Left ventricle myocardium inferior (tissue), 1 donor: ENCODE measurements at places on chromosomes 16 and 17.

DNA sequence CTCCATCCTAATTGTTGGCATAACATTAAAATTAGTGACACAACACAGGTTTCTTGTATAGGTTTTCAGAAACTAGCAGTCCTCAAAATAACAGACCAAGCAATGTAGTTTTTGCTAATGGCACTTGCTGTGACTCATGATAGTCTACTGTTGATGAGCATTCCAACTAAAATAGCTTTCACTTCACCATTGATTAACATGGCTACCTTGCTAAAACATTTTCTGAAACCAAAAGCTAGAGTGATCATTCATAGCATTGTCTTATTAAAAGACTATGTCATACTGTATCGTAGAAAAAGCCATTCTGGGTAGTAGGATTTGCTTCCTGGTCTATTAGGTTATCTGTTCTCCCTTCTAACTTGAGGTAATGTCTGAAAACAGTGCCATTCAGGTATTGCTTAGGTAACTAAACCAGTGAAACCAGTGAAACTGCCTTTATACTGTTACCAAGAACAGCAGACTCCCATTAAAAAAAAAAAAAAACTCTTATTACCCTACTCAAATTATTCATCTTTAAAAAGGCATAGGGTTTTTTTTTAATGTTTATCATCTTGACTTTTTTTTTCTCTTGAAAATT lies 2.5 kb upstream of the CLTC start:
- peaks cover 45% of the 10 kb centered on the region for H3K4me1 ChIP-seq
- H3K4me3 ChIP-seq = no peak overlapping the region
- H3K27ac ChIP-seq = peak overlapping the region; percentile 11
- no peaks in the 10 kb centered on the region for H3K36me3 ChIP-seq
- no peaks in the 10 kb centered on the region for H3K27me3 ChIP-seq
- no peak for DNase-seq

GRCh38 chr16:79089735-79090284 lies 510.7 kb downstream of the MAF start:
- peak overlapping the region; percentile 25 for H3K4me3 ChIP-seq
- no peak overlapping the region for H3K27ac ChIP-seq
- no peaks in the 10 kb centered on the region for H3K27me3 ChIP-seq
- H3K36me3 ChIP-seq = no peaks in the 10 kb centered on the region
- no peaks in the 10 kb centered on the region for H3K4me1 ChIP-seq

DNA sequence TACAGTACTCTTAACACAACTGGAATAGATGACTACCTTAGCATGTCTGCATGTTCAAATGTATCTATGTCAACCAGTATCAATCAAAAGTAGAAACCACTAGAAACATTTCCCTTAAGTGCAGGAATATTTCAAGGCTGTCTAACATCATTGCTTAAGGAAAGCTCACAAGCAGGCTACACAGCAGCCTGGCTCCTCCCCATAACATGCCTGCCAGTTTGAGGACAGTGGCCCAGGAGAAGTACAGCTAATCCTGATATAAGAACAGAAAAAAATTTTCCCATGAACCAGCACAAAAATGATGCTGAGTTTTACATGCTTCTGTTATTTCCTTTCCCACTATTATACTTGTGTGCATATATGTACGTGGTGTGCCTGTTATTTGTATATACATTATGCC lies 175.1 kb downstream of the MYO1D start:
- no peak for DNase-seq
- no peak overlapping the region for H3K27ac ChIP-seq
- H3K4me3 ChIP-seq = no peak overlapping the region
- no peaks in the 10 kb centered on the region for H3K27me3 ChIP-seq

- H3K4me1 ChIP-seq = peaks cover 60% of the 10 kb centered on the region
- no peaks in the 10 kb centered on the region for H3K36me3 ChIP-seq
- H3K4me3 ChIP-seq = no peak overlapping the region
- no peaks in the 10 kb centered on the region for H3K27me3 ChIP-seq
Measured at GRCh38 chr17:67431249-67432015, 54.4 kb downstream of the PITPNC1 start.

- H3K36me3 ChIP-seq = no peaks in the 10 kb centered on the region
- peaks cover 31% of the 10 kb centered on the region for H3K4me1 ChIP-seq
- H3K27ac ChIP-seq = peak overlapping the region; percentile 84
- DNase-seq = no peak
- H3K4me3 ChIP-seq = no peak overlapping the region
- H3K27me3 ChIP-seq = no peaks in the 10 kb centered on the region
Measured at GRCh38 chr16:82280867-82281266, 110.8 kb upstream of the MPHOSPH6 start.

GRCh38 chr17:41544491-41544892 lies 16.4 kb upstream of the KRT19 start:
- no peak overlapping the region for H3K27ac ChIP-seq
- H3K4me1 ChIP-seq = peaks cover 17% of the 10 kb centered on the region
- no peak overlapping the region for H3K4me3 ChIP-seq
- no peaks in the 10 kb centered on the region for H3K36me3 ChIP-seq
- H3K27me3 ChIP-seq = peaks cover 80% of the 10 kb centered on the region

DNA sequence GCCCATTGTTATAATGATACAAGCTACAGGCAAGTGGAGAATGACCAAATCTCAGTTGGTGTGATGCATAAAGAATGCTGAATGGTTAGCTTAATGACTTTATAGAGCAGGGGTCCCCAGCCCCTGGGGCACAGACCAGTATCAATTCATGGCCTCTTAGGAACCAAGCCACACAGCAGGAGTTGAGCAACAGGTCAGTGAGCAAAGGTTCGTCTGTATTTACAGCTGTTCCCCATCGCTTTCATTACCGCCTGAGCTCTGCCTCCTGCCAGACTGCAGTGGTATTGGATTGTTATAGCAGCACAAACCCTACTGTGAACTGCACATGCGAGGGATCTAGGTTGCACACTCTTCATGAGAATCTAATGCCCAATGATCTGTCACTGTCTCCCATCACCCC lies 114.0 kb upstream of the ZFHX3 start:
- no peaks in the 10 kb centered on the region for H3K27me3 ChIP-seq
- H3K4me3 ChIP-seq = no peak overlapping the region
- H3K36me3 ChIP-seq = no peaks in the 10 kb centered on the region
- no peak overlapping the region for H3K27ac ChIP-seq

GRCh38 chr16:89863741-89864526 lies 9.5 kb upstream of the TCF25 start:
- no peaks in the 10 kb centered on the region for H3K36me3 ChIP-seq
- H3K27ac ChIP-seq = peak overlapping the region; percentile 83
- DNase-seq = peak; percentile 36
- H3K4me1 ChIP-seq = peaks cover 24% of the 10 kb centered on the region
- no peaks in the 10 kb centered on the region for H3K27me3 ChIP-seq

DNA sequence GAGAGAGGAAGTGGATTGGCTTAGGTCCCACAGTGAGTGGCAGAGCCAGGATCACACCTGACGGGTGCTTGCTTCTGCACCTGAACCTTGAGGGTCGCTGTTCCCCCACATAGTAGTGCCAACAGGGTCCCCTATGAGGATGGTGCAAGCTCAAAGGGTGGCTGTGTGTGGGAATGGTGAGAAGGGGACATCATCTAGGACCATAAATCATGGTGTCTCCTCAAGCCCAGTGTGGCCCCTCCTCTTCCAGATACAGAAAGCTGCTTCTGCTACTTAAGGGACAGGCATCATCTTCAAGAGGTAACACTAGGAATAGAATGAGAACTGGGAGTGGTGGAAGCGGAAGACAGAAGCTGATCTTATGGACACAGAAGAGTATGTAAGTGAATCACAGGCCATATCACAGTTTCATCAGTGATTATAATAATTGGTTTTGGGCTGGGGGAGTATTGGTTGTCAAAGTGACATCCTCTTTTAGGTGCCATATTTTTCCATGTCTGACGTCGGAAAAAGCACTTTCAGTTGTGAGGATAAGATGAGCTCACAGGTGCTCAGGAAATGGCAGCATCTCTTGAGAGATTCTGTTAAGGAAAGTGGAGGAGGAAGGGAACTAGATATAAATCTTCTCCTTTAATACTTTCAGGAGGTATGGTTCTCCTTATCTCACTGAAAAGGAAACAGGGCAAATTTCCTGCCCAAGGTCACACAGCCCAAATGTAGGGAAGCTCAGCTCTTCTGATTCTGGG lies 83.2 kb upstream of the HNF1B start:
- no peak overlapping the region for H3K4me3 ChIP-seq
- no peaks in the 10 kb centered on the region for H3K36me3 ChIP-seq
- peaks cover 13% of the 10 kb centered on the region for H3K4me1 ChIP-seq
- DNase-seq = no peak

- no peak overlapping the region for H3K27ac ChIP-seq
- H3K4me3 ChIP-seq = no peak overlapping the region
- no peak for DNase-seq
Measured at GRCh38 chr16:26795184-26795583, 271.5 kb upstream of the C16orf82 start.

- H3K36me3 ChIP-seq = no peaks in the 10 kb centered on the region
- H3K4me1 ChIP-seq = peaks cover 24% of the 10 kb centered on the region
- H3K4me3 ChIP-seq = no peak overlapping the region
- peaks cover 8% of the 10 kb centered on the region for H3K27me3 ChIP-seq
- H3K27ac ChIP-seq = peak overlapping the region; percentile 30
Measured at GRCh38 chr17:9811537-9811936, 10.3 kb downstream of the GSG1L2 start.

DNA sequence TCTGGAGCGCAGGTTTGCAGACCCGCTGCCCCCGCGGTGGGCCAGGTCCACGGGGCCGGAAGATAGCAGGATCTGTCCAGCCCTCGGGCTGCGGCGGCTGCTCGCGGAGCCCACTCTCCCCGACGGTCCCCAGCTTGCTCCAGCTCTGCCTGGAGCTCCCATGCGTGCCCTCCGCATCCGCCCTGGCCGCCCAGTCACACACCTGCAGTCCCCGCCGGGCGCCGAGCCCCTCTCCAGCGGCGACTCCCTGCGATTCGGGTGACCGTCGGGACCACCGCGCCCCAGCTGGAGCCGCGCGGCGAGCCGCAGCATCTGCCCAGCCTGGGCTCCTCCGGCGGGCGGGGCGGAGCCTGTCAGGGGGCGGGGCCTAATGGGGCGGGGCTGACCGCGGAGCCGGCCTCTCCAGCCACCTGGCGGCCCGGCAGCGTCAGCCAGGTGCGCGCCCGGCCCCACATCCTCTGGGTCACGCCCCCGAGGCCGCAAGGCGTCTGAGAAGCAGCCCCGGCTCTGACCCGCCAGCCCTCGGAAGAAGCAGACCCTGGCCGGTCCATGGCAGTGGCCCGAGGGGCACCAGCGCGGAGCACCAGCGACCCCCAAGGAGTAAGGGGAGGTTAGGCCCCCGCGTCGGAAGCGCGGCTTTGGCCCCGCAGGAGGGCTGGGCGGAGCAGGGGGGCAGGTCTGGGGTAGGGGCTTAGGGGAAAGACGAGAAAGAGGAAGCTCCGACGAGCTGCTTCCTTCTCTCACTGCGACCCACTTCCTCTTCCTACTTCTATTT lies at the start of gene PIK3R5:
PIK3R5 (minus strand) TSS at position 314 of the 775 bp plus-strand sequence. CDS start 54,213 bp downstream, outside the sequence.
- H3K4me3 ChIP-seq = peak within 1 kb of the TSS; percentile 55
- no peaks in the 10 kb centered on the region for H3K36me3 ChIP-seq
- DNase-seq = peak; percentile 50
- H3K4me1 ChIP-seq = peaks cover 6% of the 10 kb centered on the region
- H3K27me3 ChIP-seq = peaks cover 85% of the 10 kb centered on the region
- H3K27ac ChIP-seq = peak within 1 kb of the TSS; percentile 67

GRCh38 chr17:61517265-61517664 lies 65.0 kb downstream of the TBX4 start:
- no peak overlapping the region for H3K4me3 ChIP-seq
- peaks cover 54% of the 10 kb centered on the region for H3K27me3 ChIP-seq
- H3K27ac ChIP-seq = no peak overlapping the region
- no peak for DNase-seq

GRCh38 chr16:86502856-86503748 lies 7.2 kb upstream of the FOXF1 start:
- no peaks in the 10 kb centered on the region for H3K36me3 ChIP-seq
- DNase-seq = no peak
- H3K4me1 ChIP-seq = peaks cover 36% of the 10 kb centered on the region
- H3K27ac ChIP-seq = no peak overlapping the region
- H3K4me3 ChIP-seq = no peak overlapping the region
- peaks cover 100% of the 10 kb centered on the region for H3K27me3 ChIP-seq

DNA sequence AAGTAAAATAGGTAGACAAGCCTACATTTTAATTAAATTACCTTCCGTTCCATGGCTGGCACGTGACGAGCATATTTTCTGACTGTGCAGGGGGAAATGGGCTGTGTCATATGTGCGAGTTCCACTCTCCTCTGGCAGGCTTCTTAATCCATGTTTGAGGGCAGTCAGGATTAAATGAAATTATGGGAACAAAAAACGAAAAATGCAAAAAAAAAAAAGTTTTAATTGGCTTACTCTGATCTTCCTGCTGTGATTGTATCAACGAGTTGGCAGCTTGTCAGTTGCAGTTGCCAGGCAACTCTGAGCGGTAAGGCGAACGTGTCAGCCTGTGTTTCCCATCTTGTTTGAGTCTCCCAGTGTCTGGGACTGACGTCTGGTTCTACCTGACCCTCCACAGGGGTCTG lies 302.9 kb upstream of the XYLT1 start:
- no peak overlapping the region for H3K4me3 ChIP-seq
- no peaks in the 10 kb centered on the region for H3K4me1 ChIP-seq

DNA sequence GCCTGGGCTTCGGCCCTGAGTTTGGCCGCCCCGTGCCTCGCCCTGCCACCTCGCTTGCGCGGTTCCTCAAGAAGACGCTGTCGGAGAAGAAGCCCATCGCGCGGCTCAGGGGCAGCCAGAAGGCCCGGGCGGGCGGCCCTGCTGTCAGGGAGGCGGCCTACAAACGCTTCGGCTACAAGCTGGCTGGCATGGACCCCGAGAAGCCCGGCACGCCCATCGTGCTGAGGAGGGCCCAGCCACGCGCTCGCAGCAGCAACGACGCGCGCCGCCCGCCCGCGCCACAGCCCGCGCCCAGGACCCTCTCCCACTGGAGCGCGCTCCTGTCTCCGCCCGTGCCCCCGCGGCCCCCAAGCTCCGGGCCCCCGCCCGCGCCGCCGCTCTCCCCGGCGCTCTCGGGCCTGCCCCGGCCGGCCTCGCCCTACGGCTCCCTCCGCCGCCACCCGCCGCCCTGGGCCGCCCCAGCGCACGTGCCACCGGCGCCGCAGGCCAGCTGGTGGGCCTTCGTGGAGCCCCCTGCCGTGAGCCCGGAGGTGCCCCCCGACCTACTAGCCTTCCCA lies 12.0 kb downstream of the MYO15A start:
- no peaks in the 10 kb centered on the region for H3K27me3 ChIP-seq
- no peaks in the 10 kb centered on the region for H3K4me1 ChIP-seq
- no peak overlapping the region for H3K27ac ChIP-seq
- H3K36me3 ChIP-seq = no peaks in the 10 kb centered on the region

DNA sequence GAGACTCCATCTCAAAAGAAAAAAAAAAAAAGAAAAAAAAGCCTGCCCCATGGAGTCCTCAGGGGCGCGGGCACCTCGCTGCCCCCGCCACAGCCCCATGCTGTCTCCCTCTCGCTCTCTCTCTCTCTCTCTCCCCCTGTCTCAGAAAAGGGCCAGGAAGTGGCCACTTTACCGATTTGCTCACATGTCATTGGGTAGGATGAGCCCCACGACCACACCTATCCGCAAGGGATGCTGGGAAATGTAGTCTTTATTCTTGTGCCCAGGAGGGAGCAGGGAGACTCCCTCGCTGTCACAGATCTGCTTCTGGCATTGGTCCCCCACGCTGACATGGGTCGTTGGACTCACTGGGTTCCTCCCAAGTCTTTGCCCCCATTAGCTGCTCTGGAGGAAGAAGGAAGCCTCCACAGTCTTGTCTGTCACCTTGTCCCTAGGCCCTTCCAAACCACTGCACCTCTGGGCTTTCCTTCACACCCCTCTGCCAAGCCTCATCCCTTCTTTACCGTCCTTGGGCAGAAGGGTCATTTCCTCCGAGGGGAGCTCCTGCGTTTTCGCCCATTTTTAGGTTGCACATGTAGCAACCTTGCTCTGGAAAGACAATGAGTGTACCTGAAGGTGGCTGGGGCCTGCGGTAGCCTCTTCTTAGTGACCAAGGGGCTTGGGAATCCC lies 6.9 kb upstream of the GJD3 start:
- H3K36me3 ChIP-seq = no peaks in the 10 kb centered on the region
- H3K4me1 ChIP-seq = no peaks in the 10 kb centered on the region
- H3K27me3 ChIP-seq = peaks cover 11% of the 10 kb centered on the region
- no peak for DNase-seq
- H3K27ac ChIP-seq = no peak overlapping the region
